ENCODE measurements at places on chromosomes 6 and 20. TPM values are rescaled to one million over a fixed set of nuclear protein-coding genes. Genes with fewer than 3 reads are reported as not detected.

DNA sequence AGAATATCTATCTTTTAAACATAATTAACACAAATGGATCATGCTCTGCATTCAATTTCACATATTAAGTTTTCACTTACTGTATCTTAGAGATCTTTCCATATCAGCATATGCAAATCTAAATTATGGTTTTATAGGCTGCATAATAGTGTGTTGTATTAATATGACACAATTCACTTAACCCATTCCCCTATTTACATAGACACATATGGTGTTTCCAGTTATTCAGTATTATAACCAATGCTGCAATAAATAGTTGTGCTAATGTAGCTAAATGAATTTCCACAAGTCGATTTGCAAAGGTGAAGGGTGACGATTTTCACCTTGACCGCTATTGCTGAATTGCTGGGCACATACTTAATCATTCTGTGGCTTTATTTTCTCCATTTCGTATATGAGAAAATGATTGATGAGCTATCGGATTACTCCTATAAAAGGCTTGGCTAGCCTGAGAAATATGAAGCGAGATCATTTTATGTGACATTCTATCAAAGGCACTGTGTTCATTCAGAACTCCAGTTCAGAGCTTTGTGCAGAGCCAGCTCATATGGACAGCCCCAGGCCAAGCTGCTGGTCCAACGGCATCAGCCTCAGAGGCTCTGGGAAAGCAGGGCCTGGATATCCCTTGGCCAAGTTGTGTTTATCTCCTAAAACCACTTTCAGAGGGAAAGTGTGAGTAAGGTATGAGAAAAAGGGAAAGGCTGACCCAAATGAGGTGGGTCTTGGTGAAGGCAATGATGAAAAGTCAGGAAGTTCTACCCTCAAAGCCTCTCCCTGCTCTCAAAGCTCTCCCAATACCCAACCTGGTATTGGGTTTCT is 50.8 kb downstream of the GFOD1 start:
- DNase-seq: no peak

- peak; percentile 76 for DNase-seq
Measured at GRCh38 chr6:27753668-27754407, 158.4 kb downstream of the OR2B2 start.

DNA sequence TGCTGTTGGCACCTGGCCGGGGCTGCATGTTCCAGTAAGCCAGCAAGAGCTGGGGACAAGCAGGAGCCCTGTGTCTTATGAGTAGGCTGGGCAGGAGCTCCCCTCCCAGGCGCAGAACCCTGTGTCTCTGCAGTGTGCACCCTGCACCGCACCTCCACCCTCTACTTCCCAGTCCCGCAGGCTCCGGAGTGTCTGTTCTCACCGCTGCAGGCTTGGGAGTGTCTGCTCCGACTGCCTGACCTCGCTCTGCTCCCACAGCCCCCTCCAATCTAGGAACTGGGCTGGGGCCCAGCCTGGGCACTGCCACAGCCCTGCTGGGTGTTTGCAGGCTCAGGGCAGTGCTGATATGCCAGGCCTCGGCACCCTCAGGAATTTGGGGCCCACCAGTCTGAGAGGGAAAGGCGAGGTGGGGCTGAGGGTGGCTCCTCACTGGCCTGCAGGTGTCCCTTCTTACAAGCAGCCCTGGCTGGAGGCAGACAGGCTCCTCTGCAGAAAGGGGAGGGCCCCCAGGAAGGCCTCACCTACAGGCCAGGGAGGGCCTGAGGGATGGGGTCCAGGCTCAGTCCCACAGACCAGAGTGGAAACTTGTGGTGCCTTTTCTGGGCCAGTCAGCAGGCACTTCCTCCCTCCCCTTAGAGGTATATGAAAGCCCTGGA is 871.6 kb upstream of the GJE1 start:
- DNase-seq: no peak

GRCh38 chr20:45179166-45179565 is 4.5 kb downstream of the PI3 start:
- no peak for DNase-seq

DNA sequence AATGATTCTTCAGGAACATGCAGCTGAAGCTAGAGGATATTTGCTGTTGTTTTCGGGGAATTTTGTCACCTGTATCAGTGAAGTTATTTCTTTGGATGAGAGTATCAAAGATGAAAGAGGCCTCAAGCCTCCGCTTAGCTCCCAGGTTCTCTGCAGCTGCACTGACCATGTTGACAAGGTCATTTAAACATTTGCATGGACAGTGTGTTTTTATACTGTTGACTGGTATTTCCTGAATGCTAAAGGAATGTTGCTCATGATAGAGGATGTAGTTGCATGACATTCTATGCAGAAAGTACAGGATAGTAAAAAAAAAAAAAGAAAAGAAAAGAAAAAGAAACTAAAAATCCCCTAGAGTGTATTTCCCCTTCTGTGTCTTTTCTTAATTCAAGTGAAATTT is 165.6 kb upstream of the LAMP5 start:
- DNase-seq: no peak

DNA sequence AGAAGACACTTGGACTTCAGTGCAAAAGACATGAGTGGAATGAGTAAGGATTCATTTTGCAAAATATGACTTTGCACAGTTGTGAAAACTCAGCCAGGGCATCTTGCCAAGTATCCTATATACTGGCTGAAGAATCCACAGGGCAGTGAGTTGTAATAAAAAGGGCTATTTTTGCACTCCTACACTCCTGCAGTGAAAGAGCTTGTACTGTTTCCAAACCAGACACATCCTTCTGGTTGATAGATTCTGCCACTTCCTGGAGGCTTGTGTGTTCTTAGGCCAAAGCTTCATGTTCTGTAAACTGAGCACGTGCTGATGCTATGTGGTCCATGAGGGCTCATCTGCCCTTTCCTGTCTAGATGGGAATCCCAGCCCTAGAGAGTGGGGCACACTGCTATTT is 34.9 kb downstream of the GMPR start:
- no peak for DNase-seq

DNA sequence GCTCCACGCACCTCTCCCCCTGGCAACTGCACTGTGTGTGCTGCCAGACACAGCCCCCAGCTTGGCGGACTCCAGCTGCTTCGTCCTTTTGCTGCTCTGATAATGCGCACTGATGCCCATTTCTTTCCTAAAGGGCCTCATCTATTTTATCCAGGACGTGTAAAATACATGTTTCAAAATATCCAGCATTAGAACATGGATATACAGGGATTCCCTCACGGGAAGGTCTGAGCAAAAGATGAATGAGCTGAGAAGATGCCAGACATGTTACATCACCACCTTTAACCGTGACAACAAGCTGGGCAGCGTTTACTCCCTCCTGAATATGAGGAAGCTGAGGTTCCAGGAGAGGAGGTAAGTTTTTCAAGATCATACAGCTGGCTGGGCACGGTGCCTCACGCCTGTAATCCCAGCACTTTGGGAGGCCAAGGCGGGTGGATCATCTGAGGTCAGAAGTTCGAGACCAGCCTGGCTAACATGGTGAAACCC is 32.8 kb downstream of the TNXB start:
- DNase-seq: no peak

GRCh38 chr6:2760882-2761842 is 4.0 kb upstream of the WRNIP1 start:
- DNase-seq: no peak

The PI3 gene
- polyA plus RNA-seq: not detected

The TIAM2 gene
- 24.0 TPM for polyA plus RNA-seq

The ZSCAN9 gene
- polyA plus RNA-seq: 42.1 TPM

The VGLL2 gene
- polyA plus RNA-seq: not detected

The SAPCD1 gene
- polyA plus RNA-seq: 16.0 TPM

The MEP1A gene
- not detected for polyA plus RNA-seq

All from left kidney (tissue), 8 donors.